ENCODE measurements at places on chromosomes 7 and 10. TPM values are rescaled to one million over a fixed set of nuclear protein-coding genes. Genes with fewer than 3 reads are reported as not detected.

CCL24 gene
- total RNA-seq, result not detected

HDAC9 gene
- total RNA-seq, result 83.3 TPM

ASB15 gene
- total RNA-seq, result not detected

PRF1 gene
- total RNA-seq, result not detected

EBLN1 gene
- total RNA-seq, result 0.21 TPM

AEBP1 gene
- 88.9 TPM for total RNA-seq

NXPH1 gene
- not detected for total RNA-seq

PDZD7 gene
- 0.61 TPM for total RNA-seq

FRMD4A gene
- 5.6 TPM for total RNA-seq

R3HCC1L gene
- total RNA-seq, result 7.9 TPM

IRF5 gene
- total RNA-seq, result 5.6 TPM

FXYD4 gene
- total RNA-seq, result not detected

CPEB3 gene
- 3.2 TPM for total RNA-seq

HECW1 gene
- total RNA-seq, result not detected

EIF4H gene
- total RNA-seq, result 122 TPM

SAP25 gene
- total RNA-seq, result not detected

- DNase-seq, result no peak
- no peaks in the 10 kb centered on the region for H3K27me3 ChIP-seq
- no peak overlapping the region for H3K27ac ChIP-seq
- no peaks in the 10 kb centered on the region for H3K36me3 ChIP-seq
- H3K4me1 ChIP-seq, result no peaks in the 10 kb centered on the region
Observed at GRCh38 chr7:105602325-105603305, 21.3 kb upstream of the EFCAB10 start.

DNA sequence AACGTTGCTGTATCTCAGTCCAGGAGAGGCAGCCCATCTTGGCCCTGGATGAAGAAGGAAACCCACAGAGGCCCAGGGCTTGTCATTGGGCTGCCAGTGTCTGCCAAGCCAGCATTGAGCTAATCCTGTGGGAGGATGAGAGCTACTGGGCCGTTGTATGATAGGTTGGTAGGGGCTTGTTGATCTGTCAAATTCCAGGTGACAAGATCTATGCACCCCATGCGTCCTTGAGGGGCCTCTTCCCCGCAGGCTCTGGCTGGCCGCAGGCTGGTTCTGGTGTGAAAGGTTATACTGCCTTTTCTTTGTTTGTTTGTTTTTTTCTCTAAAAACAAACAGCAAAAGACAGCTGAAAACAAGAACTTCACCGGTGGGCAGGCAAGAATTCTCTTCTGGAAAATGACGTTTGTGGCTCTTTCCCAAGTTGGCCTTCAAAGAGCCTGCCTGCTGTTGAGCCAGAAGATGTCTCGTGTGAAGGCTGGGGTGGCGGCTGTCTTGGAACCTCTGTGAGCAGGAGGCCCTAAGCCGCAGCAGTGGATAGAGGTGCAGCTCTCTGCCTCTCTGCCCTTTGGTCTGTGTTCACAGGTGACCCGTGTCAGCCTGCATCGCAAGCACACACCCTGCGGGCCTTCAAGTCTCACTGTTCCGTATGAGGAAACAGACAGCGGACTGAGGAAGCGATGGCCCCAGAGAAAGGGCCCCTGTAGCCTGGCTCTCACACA is 23.3 kb downstream of the CYP17A1 start:
- peak overlapping the region; percentile 93 for H3K27ac ChIP-seq
- no peak overlapping the region for H3K4me3 ChIP-seq
- no peaks in the 10 kb centered on the region for H3K36me3 ChIP-seq
- H3K27me3 ChIP-seq, result no peaks in the 10 kb centered on the region

- no peaks in the 10 kb centered on the region for H3K27me3 ChIP-seq
- H3K36me3 ChIP-seq, result no peaks in the 10 kb centered on the region
- DNase-seq, result peak; percentile 76
- no peaks in the 10 kb centered on the region for H3K4me1 ChIP-seq
- no peak overlapping the region for H3K4me3 ChIP-seq
Observed at GRCh38 chr10:61974601-61975390, 73.3 kb downstream of the ARID5B start.

- no peaks in the 10 kb centered on the region for H3K4me1 ChIP-seq
- no peak overlapping the region for H3K4me3 ChIP-seq
- no peaks in the 10 kb centered on the region for H3K36me3 ChIP-seq
- H3K27ac ChIP-seq, result no peak overlapping the region
Observed at GRCh38 chr7:8973601-8974000, 540.2 kb downstream of the NXPH1 start.

- DNase-seq, result no peak
- H3K36me3 ChIP-seq, result no peaks in the 10 kb centered on the region
- no peaks in the 10 kb centered on the region for H3K27me3 ChIP-seq
- H3K4me3 ChIP-seq, result no peak overlapping the region
- H3K27ac ChIP-seq, result no peak overlapping the region
- no peaks in the 10 kb centered on the region for H3K4me1 ChIP-seq
Observed at GRCh38 chr7:40008223-40008815, 58.3 kb downstream of the CDK13 start.

DNA sequence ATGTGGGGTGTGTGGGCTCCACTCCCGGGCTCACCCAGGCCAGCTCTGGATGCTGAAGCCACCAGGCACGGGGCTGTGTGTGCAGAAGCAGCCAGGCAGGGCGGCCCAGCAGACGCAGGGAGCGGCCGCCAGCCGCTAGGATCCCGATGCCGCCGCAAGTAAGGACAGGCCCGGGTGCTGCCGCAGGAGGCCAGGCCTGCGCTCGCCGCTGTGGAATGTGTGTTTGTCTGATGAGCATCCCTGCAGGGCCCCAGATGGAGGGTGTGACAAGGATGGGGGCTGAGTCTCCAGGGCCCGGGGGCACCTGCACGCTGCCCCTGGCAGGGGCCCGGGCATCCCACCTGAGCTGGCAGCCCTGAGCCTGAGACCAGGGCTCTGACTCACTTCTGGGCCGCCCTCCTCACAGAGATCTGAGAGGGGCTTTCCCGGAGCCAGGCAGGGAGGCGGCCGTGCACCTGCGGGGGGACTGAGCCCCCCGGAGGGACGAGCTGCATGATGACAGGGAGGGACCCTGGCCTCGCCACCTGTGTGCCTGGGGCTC is 101.5 kb downstream of the FOXL3 start:
- no peak overlapping the region for H3K27ac ChIP-seq
- H3K4me3 ChIP-seq, result no peak overlapping the region
- no peaks in the 10 kb centered on the region for H3K27me3 ChIP-seq

DNA sequence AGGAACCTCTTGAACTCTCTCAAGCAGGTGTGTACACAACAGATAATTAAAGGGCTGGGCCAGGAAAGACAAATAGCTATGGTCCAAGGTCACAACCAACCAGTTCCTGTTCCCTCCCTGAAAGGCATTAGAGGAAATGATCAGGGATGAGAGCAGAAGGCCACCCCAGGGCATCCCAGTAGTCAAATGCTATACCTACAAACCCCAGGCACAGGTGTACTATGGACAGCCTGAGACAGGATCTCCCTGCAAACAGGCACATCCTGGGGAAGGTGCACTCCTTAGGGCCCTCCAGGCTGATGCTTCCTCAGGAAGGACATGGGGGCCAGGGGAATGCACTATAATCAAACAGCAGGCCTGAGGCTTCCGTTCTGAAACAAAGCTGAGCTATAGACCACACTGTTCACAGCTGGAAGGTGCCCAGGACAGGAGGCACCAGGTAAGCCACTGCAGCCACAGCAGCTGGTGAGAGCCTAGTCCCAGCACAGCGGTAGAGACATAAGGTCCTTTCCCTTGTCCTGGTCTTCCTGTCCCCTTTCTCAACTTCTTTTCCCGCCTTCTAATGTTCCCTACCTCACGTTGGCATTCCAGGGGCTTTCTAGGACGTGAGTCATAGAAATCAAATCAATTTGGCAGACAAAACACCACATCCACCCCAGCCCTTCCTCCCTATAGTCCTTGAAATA is 13.3 kb downstream of the PARP12 start:
- H3K27me3 ChIP-seq, result no peaks in the 10 kb centered on the region
- no peaks in the 10 kb centered on the region for H3K36me3 ChIP-seq

GRCh38 chr10:36725581-36726520 is 399.5 kb upstream of the ANKRD30A start:
- H3K27ac ChIP-seq, result no peak overlapping the region
- no peaks in the 10 kb centered on the region for H3K4me1 ChIP-seq
- no peaks in the 10 kb centered on the region for H3K36me3 ChIP-seq
- H3K27me3 ChIP-seq, result no peaks in the 10 kb centered on the region
- DNase-seq, result no peak

GRCh38 chr10:89384474-89385340 is 6.9 kb downstream of the IFIT1B start:
- H3K36me3 ChIP-seq, result no peaks in the 10 kb centered on the region
- no peaks in the 10 kb centered on the region for H3K4me1 ChIP-seq
- H3K27ac ChIP-seq, result no peak overlapping the region
- H3K4me3 ChIP-seq, result no peak overlapping the region

- H3K27me3 ChIP-seq, result no peaks in the 10 kb centered on the region
- H3K27ac ChIP-seq, result peak overlapping the region; percentile 94
- H3K4me3 ChIP-seq, result peak overlapping the region; percentile 10
- peak; percentile 90 for DNase-seq
Observed at GRCh38 chr7:151459726-151460473, 20.0 kb upstream of the CRYGN start.

- DNase-seq, result peak; percentile 53
- no peaks in the 10 kb centered on the region for H3K4me1 ChIP-seq
- H3K27ac ChIP-seq, result no peak overlapping the region
- H3K36me3 ChIP-seq, result no peaks in the 10 kb centered on the region
Observed at GRCh38 chr10:71812016-71812912, 38.8 kb downstream of the PSAP start.

GRCh38 chr7:141115965-141116364 is 42.1 kb downstream of the TMEM178B start:
- no peaks in the 10 kb centered on the region for H3K27me3 ChIP-seq
- no peak overlapping the region for H3K27ac ChIP-seq
- H3K36me3 ChIP-seq, result no peaks in the 10 kb centered on the region
- H3K4me3 ChIP-seq, result no peak overlapping the region

GRCh38 chr7:34445653-34446052 is 212.4 kb upstream of the NPSR1 start:
- no peak overlapping the region for H3K4me3 ChIP-seq
- no peak overlapping the region for H3K27ac ChIP-seq
- H3K4me1 ChIP-seq, result no peaks in the 10 kb centered on the region
- H3K27me3 ChIP-seq, result no peaks in the 10 kb centered on the region
- DNase-seq, result no peak

DNA sequence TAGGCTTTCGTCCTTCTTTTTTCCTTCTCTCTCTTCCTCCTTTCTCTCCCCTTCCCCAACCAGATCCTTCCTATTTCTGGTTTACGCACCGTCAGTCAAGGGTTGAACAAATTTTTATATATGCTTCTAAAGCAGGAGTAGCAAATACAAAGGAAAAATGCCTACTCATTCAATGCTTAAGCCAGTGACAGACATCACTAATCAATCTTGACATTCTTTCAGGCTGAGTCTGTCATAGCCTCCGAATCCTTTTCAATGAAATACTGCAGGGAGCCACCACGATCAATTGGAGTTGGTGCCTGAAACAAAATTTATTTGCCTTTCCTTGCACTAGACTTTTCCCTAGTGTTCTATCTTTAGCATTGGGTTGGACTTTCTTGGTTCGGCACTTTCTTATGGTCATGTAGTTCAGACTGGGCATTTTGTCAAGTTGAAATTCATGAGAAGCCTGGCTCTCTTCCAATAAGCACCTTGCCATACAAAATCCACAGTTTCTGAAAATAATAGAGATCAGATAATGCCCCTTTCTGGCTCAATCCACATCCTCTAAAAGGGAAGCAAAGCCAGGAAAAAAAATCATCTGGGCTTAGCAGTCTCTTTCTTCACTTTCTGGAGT is 239.5 kb upstream of the PLXNA4 start:
- no peak for DNase-seq
- no peak overlapping the region for H3K27ac ChIP-seq
- H3K4me1 ChIP-seq, result no peaks in the 10 kb centered on the region
- no peaks in the 10 kb centered on the region for H3K27me3 ChIP-seq
- H3K4me3 ChIP-seq, result no peak overlapping the region
- no peaks in the 10 kb centered on the region for H3K36me3 ChIP-seq

- H3K27me3 ChIP-seq, result no peaks in the 10 kb centered on the region
- no peak overlapping the region for H3K4me3 ChIP-seq
Observed at GRCh38 chr7:155237297-155237696, 60.4 kb upstream of the INSIG1 start.

DNA sequence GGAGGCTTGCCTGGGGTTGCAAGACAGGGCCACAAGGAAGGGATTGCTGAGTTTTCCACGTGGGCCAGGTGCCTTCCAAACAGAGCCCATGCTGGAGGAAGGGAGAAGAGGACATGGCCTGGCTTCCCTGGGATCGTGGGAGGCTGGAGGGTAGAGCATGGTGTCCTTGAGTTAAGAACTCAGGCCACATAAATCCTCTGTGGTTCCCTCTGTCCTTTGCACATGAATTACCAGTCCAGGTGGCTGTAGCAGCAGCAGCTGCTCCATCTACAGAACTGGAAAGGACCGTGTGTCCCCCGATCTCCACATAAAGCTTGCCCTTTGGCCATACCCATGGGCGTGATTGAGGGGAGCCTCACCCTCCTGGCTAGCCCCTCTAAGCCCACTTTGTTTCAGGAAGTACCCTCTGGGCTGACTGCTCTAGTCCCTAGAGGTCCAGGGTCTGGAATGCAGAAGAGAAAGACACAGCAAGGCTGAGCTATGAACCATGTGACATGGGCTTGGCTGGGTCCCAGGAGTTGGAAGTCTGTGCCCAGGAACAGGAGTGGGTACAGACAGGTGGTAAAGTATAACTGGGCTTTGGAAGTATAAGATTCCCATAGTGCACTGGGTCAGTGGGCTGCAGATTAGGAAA is 84.9 kb downstream of the C10orf105 start:
- no peak overlapping the region for H3K4me3 ChIP-seq
- no peaks in the 10 kb centered on the region for H3K4me1 ChIP-seq
- no peak for DNase-seq

- no peaks in the 10 kb centered on the region for H3K36me3 ChIP-seq
- peaks cover 4% of the 10 kb centered on the region for H3K4me1 ChIP-seq
- DNase-seq, result peak; percentile 52
- H3K27me3 ChIP-seq, result no peaks in the 10 kb centered on the region
Observed at GRCh38 chr7:4738711-4739527, 36.5 kb upstream of the AP5Z1 start.

DNA sequence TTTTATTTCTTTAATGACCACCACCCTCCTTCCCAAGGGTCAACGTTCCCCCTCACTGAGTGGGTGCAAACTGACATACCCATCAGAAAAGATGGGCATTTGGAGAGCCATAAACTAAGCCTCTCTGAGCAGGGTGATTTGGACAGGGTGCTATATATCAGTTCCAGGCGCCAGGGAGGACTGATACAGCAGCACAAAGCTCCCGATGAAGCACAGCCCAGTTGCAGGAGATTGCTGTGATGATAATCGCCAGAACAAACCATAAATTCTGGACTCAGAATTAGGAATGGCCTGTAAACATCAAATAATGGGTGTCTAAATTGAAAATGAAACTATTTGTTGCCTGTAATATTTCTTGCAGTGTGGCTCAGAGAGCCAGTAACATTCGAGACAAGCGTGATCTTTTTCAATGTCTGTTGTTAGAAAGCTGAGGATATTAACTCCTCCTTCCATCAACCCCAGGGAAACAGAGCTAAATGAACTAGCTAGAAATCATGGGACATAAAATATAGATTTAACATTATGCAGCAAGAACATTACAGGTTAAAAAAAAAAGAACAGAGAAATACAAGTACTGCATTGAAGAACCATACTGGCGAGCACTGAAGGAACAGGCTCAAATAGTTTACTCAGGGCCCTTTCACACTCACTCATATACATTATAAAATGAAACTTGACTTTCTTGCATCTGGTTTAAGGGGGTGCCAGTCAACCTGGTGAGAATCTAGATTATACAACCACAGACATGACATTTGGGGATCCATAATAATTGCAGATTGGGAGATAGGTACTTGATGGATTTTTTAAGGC is 137.5 kb upstream of the LRRTM3 start:
- no peaks in the 10 kb centered on the region for H3K4me1 ChIP-seq
- H3K36me3 ChIP-seq, result no peaks in the 10 kb centered on the region
- H3K27ac ChIP-seq, result no peak overlapping the region
- H3K27me3 ChIP-seq, result no peaks in the 10 kb centered on the region
- no peak for DNase-seq
- no peak overlapping the region for H3K4me3 ChIP-seq
